ENCODE measurements at places on chromosomes 6 and 20.

GRCh38 chr6:69795469-69796072 is 1.2 kb downstream of the LMBRD1 start:
- DNase-seq, result no peak

- DNase-seq, result no peak
These were observed 45.6 kb upstream of the MOXD1 start for GRCh38 chr6:132446855-132447241.

- no peak for DNase-seq
These were observed 55.2 kb upstream of the CITED2 start for GRCh38 chr6:139429580-139430145.

GRCh38 chr6:166757232-166758135 is 130.4 kb upstream of the RPS6KA2 start:
- DNase-seq, result no peak

- DNase-seq, result no peak
These were observed 29.4 kb upstream of the GMPR start for GRCh38 chr6:16208989-16209388.

DNA sequence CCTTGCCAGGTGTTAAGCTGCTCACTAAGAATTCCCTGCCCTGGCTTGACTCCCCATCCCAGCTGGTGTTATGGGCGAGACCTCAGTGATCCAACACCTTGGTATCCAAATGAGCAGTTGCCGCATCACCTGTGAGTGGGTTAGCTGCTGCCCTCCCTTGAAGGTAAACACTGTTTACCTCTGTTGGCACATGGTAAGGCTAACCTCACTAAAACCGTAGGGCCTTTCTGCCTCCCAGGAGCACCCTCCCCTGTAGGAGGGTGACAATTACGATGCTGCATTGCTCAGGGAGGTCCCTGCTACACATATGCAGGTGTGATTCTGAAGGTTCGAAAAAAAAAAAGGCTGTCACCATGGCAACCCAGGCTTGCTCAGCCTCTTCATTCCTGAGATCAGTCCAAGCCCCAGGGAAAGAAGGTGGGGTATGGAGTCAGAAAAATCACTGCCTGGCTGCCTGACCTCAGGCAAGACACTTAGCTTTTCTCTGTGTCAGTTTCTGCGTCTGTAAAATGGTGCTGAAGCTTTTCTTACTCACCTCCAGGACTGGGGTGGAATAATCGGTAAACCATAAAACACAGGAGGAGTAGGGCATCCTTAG is 19.5 kb downstream of the PNPLA1 start:
- DNase-seq, result no peak

Measured in stimulated activated CD4-positive, alpha-beta T cell treated with anti-CD3 and anti-CD28 coated beads, TNF-alpha, amount 100 ng/mL, for 24 hours (primary cell).